NCI-H1694 (cell line): ENCODE measurements at places on chromosomes 12 and 14.

- DNase-seq, result no peak
Measured at GRCh38 chr12:45290216-45290605, 74.3 kb downstream of the ANO6 start.

DNA sequence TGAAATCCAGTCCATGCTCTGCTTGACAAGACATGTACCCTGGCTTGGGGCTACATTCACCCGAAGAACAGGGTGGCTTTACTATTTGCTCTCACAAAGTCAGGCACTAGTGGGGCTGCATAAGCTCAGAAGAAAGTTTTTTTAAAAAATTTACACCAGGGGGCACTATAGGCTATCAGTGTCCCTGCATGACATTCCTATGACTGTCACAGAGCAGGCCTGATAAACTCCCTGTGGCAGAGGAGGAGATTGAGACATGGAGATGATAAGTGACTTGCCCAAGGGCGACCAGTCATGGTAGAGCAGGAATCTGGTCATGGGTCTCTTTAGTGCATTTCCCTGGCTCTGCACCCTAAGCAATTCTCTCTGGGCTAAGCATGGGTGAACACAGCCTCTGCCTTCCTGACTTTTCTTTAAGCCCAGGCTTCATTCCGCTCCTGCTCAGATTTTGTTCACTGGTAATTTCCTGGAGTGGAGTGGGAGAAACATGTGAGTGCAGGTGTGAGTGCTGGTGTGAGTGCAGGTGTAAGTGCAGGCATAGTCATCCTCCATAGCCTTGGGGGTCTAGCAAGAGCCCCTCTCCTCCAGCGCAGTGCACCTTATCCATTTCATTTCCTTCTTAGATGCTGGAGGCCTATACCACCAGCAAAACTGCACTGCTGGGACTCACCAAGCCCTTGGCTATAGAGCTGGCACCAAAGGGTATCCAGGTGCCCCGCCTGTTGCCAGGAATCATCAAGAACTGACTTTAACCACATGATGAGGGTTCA lies 91.6 kb downstream of the DHRS2 start:
- peak; percentile 37 for DNase-seq

DNA sequence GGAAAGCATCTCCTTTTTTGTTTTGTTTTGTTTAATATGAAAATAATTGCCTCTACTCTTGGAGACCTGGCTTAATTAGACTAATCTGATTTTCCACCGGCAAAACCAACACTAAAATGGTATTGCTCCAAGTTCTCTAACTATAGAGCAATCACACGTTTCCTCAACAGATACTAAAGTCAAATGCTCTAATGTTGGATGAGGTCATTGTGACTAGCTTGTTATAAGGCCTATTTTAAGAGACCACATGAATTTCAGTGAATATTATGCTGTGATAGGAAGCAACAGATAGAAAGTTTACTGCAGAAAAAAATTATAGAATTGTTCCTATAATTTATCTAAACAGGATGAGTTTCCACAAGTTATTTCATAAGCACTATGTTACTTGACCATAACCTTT lies 3.3 kb upstream of the CCDC196 start:
- DNase-seq, result no peak

GRCh38 chr12:45742590-45742989 lies 13.1 kb downstream of the ARID2 start:
- no peak for DNase-seq

- DNase-seq, result no peak
Measured at GRCh38 chr12:92360543-92360942, 214.9 kb upstream of the BTG1 start.

GRCh38 chr12:64600164-64600561 lies 10.1 kb upstream of the RASSF3 start:
- peak; percentile 53 for DNase-seq

GRCh38 chr14:96497087-96497486 lies 5.1 kb upstream of the PAPOLA start:
- no peak for DNase-seq
